ENCODE measurements at places on chromosomes 4 and X.

DNA sequence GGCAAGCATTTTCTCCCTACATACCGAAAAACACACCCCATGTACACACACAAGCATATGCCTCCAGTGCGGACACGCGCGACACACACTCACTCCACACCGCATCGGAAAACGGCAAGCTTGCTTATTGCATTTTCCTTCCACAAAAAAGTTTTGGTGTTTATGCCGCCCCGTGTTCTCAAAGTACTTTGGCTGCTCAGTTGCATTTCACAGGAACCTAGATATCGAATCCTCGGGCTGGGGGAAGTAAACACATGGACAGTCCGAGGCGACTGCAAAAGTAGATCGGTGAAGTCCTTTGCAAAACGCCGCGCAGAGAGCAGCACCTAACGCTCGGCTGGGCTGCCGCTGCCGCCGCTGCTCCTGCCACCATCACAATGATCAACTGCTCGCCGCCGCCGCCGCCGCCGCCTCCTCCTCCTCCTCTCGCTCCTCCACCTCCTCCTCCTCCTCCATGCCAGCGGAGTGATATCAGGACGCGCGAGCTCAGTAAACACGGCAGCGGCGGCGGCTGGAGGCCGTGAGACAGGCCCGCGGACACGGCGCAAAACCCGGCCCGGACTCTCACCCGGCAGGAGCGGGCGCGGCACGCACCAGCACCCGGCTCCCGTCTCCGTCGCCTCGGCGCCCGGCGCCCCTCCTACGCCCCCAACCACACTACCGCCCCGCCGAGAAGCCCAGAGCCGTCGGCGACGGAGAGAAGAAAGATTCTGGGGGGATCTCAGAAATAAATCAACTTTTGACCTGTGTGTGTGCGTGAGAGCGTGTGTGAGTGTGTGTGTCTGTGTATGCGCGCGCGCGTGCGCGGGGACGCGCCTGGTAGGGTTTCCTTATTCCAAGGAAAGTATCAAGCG lies at the start of gene MAML3:
TSS of gene MAML3 (minus strand) at position 467 of the 854 bp plus-strand sequence. CDS start 857 bp downstream, outside the sequence.
- peak; percentile 87 for DNase-seq

DNA sequence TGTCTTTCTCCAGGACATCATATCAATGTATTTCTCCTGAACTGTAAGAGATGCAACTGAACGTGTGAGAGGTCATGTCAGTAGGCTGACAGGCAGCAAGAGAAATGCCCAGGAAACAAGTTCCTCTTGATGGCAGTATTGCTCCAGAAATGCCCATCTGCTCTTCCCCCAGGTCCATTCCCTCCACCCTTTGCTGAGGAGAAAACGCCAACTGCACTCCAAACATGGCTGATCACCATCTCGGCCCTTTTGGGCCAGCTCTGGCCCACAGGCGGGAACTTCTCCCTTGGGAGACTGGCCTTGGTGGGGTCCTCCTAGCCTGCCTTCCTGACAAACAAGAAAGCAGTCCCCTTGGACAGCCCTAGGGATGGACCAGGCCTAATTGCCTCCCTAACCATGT lies 276.5 kb upstream of the AGTR2 start:
- DNase-seq: no peak

DNA sequence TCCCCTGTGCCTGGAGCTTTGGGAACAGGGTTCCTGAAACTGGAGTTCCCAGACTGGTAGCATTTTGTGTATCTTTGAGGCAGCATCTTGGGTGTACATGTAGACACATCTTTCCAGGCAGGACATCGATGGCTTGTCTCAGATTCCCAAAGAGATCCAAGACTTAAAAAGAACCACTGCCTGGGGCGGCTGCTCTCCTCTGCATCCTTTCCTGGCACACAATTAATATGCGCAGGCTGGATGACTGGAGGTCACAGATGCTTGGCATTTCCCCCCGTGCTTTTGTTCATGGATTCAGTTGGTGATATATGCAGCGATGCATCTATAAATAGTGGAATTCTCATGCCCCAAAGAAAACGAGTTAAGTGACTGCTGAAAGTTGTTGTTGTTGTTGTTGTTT lies 80.5 kb downstream of the CLDN34 start:
- DNase-seq: no peak

GRCh38 chr4:186347743-186348142 lies 81.8 kb downstream of the F11 start:
- DNase-seq: no peak

DNA sequence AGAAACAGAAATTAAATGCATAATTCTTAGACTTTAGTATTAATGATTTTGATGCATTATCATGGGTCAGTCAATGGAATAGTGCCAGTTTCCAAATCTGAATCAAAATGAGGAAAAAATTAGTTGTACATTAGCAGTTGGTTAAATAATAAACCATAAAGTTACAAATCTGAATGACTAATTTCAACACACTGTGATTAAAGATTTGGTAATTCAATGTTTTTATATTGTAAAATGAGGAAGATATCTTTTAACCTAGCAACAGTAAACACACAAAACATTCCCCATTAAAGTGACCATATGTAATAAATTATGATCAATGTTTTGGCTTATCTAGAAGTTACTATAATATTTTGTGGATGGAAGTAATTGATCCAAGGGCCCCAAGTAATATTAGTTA lies 1.6 kb downstream of the FBXO8 start:
- no peak for DNase-seq

GRCh38 chr4:80255329-80256095 lies 11.0 kb upstream of the FGF5 start:
- DNase-seq: no peak

- no peak for DNase-seq
Observed at GRCh38 chr4:531076-531475, 32.1 kb downstream of the PIGG start.

Measured in occipital lobe (tissue), 3 donors.